ENCODE measurements at places on chromosomes 5 and 9. TPM values are rescaled to one million over a fixed set of nuclear protein-coding genes. Genes with fewer than 3 reads are reported as not detected.

- DNase-seq, result no peak
Measured at GRCh38 chr5:66859526-66859925, 263.3 kb downstream of the MAST4 start.

DNA sequence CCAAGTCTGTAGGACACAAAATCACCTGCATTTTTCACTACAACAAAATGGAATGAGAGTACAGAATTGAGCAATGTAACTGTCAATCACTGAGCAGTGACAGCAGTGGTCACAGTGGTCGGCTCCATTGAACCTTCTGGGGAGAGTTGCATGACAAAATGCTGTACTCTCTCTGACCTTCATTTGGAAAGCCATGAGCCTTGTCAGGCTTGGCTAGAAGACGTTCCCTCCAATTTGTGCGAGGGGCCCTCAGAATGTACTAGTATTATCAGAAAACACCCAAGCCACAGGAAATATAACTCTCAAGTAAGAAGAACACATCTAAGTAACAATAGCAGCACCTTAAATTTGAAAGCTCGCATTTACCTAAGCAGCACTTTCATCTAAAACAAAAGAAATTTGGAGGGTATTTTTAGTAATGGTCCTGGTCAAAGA is 425.6 kb upstream of the MEF2C start:
- no peak for DNase-seq

DNA sequence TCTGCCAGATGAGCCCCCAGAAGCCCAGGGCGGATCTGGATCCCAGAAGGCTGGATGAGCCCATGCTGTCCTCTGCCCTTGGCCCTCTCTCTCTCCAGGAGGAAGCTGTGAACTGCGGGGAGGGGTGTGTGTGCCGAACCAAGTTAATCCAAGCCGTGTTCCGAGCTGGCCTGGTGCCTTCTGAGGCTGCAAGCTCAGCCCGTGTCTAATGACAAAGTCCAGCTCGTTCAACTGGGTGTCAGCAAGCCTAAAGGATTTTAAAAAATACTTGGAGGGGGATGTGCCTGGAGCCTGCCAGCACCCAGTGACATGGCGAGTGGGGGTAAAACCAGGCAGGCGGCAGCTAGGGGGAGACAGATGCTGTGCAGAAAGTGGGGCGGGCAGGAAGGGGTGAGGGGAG is 8.0 kb downstream of the STC2 start:
- peak; percentile 67 for DNase-seq

DNA sequence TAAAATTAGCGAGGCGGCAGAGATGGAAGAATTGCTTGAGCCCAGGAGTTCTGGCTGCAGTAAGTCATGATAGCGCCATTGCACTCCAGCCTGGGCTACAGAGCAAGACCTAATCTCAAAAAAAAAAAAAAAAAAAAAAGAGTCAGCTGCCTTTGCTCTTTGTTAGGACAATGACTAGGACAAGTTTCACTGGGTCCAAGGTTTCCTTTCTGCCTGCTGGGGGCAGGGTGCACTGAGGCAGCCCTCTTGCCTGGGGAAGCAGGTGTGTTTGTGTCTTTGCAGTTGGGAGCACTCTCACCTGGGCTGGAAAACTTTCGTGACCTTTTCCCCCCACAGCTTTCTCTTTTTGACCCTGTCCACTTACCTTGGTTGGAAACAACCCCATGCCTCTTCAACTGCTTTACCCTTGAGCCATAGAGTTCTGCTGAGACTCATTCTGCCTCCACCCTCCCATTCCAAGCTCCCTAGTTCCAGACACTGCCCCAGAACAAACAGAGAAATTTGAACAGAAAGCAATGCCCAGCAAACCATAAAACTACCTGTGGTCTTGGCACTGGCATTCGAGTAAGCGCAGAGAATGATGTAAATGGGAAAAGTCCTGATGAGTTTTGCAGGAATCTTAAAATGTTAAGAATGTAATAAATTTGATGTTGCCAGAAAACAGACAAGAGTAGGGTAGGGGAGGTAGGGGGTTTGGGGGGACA is 17.0 kb upstream of the MYO10 start:
- no peak for DNase-seq

Gene PCSK1
- under 0.01 TPM for total RNA-seq
